NCI-H1694 (cell line): ENCODE measurements at places on chromosomes 2 and 18.

DNA sequence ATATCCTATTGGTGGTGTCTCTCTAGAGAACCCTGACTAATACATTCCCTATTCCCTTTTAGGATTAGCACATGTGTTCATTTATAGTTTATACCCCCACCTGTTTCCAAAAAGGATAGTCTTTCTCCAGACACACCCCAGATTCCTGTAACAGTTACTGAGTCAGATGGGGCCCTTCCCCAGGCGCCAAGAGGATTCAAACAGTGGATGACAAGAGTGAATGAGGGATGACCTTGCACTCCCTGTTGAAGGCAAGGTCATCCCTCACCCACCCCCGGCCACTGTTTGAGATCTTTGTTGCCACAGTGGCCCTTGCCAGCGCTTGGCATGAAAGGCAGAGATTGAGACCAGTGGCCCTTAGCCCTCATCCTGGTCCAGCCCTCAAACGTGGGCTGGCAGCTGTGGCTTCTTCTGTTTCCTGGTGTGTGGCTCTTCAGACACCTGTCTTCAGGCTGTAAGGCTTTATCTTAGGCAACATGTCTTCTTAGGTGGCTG is 15.3 kb upstream of the REEP1 start:
- DNase-seq: no peak

- DNase-seq: no peak
Measured at GRCh38 chr2:25276569-25277465, 64.9 kb downstream of the DNMT3A start.

DNA sequence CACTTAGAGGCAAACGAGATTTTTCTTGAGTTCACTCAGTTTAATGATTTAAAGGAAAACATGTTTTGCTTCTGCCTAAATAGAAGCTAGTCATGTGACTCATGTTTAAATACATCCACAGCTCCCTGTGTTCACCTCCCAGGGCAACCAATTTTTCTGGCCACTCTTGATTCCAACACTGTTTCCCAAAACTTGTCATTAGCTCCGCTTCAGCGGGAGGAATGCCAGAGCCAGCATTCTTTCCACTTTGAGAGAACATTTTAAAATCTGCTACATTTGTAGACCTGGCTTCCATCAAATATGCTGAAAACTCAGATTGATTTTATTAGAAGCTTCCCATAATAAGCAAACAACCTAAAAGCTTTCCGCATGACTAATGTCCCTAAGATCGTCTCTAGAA is 2.8 kb upstream of the CYS1 start:
- DNase-seq: no peak

GRCh38 chr2:136098441-136098840 is 19.5 kb downstream of the CXCR4 start:
- no peak for DNase-seq

DNA sequence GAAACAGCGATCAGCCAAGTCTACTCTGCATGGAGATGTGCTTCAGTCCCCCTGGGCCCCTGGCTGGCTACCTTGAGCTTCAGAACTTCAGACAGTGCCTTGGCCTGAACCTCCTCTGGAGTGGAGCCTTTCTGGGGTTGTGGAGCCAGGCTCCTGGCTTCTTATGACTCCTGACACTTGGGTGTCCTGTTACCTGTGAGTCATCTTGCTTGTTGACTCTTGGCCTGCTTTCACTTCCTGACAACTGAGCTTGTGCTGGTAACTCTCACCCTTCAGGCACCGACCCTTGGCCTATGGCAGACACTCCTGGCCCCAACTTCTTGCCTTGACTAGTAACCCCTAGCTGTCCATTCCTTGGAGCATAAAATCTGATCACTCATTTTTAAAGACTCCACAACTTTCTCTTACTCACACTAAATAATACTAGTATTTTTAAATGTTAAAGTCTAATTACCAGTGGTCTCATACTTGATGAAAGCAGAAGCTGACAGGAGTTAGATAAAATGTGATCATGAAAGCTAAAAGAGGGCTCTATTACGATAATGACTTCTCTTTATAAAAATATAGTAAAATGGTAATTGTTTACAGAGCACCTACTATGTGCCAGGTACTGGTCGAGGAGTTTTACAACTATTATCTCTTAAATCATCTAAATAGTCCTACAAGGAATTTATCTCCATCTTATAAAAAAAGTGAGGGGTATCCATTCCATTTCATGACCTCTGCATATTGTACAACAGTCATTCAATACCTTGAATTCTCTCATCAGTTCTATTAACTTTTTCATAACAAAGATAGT is 46.3 kb upstream of the VIT start:
- DNase-seq: no peak

GRCh38 chr2:113158884-113159553 is 14.8 kb upstream of the PSD4 start:
- DNase-seq: no peak

GRCh38 chr2:150279686-150280085 is 207.8 kb downstream of the RND3 start:
- DNase-seq: no peak

DNA sequence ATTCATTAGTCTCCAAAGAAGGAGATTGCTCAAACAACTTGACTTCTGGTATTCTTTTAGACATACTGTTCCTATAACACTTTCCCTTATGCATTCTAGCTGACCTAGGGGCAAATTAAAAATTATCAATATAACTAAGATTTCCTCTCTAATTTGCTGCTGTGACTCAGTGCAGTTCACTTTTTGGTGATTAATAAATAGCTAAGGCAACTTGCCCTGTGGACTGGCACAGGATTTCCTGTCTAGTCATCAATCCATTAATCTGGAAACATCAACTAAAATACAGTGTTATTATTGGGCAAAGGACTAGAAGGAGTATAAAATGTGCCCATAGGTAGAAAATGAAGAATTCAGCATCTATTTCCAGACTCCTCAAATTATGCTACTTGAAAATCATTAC is 83.5 kb upstream of the SERPINE2 start:
- DNase-seq: no peak
